Psoas muscle (tissue), 8 donors: ENCODE measurements at places on chromosomes 5 and 9. TPM values are rescaled to one million over a fixed set of nuclear protein-coding genes. Genes with fewer than 3 reads are reported as not detected.
A peak's percentile ranks its signal among the peaks of the same experiment; 100 is the strongest.

DNA sequence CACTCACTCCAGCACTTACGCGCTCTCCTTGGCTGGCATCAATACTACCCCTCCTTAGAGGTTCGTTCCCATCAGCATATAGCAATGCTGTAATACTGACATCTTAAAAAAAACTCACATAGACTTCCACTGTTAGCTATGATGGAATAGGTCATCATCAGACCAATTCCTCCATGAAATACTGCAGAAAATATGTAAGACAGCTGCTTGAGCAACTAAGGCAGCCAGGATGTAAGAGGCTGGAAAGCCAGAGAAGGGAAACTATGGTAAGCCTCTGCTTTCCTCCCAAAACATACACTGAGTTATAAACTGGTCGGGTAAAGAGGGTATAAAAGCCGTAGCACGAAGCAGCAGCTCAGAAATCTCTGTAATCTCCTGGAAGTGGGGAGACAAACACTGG, 33.5 kb downstream of the AUH start:
- no peak overlapping the region for H3K4me3 ChIP-seq
- DNase-seq = no peak

DNA sequence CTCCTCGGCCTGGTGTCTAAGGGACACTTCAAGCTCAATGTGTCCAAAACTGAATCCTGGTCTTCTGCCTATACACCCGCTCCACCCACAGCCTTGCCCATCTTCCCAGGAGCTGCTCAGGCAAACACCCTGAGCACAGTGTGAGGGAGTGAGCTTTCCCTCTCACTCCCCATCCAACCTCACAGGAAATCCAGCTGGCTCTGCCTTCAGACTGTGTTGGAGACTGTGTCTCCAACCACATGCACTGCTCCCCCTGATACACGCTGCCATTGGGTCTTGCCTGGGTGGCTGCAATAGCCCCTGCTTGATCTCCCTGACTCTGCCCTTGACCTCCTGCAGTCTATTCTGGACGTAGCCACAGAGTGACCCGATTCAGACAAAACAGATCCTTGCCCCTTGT, 319.5 kb upstream of the MSX2 start:
- H3K36me3 ChIP-seq = no peaks in the 10 kb centered on the region
- H3K27me3 ChIP-seq = peaks cover 6% of the 10 kb centered on the region
- H3K4me3 ChIP-seq = no peak overlapping the region
- no peaks in the 10 kb centered on the region for H3K4me1 ChIP-seq
- H3K27ac ChIP-seq = no peak overlapping the region
- no peak for DNase-seq

- peaks cover 21% of the 10 kb centered on the region for H3K36me3 ChIP-seq
- H3K4me3 ChIP-seq = no peak overlapping the region
- no peak for DNase-seq
- H3K27ac ChIP-seq = no peak overlapping the region
- H3K4me1 ChIP-seq = no peaks in the 10 kb centered on the region
Measured at GRCh38 chr5:80698369-80698768, 43.6 kb upstream of the DHFR start.

GRCh38 chr9:125549465-125549871, 157.5 kb downstream of the MAPKAP1 start:
- H3K27ac ChIP-seq = no peak overlapping the region
- DNase-seq = peak; percentile 35
- H3K36me3 ChIP-seq = no peaks in the 10 kb centered on the region
- no peaks in the 10 kb centered on the region for H3K27me3 ChIP-seq

Gene PCDH1
- total RNA-seq = 17.4 TPM

Gene OTP
- not detected for total RNA-seq

DNA sequence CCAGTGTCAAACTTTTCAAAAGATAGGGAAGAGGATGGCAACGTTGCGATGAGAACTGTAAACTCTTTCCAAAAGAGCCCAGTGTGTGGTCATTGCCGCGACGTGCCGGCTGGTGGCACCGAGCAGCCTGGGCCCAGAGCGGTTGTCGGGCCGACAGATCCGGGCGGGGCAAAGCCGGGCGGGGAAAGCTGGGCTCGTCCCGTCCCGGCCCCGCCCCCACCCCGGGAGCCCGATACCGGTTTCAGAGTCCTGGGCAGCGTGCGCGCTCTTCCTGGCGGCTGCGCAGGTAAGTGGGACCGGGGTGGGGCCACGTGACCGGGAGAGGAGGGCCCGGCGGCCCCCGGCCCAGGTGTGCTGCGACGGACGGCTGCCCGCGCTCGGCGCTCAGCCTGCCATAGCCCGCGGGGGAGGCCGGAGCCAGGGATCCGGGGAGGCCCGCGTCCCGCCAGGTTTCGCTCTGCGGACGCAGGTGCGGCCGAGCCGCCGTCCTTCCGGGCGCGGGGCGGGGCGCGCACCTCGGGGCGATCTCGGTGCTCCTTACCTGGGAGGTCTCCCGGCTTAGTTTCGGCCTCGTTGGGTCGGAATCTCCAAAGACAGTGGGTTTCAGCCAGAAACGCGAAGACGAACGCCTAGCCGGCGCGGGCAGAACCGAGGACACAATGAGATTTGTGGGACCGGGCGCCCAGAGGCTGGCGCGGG, at the start of gene MARVELD2:
Gene MARVELD2 (plus strand): TSS at position 232 of the 699 bp plus-strand sequence. CDS start 4,270 bp downstream, outside the sequence.
- H3K27ac ChIP-seq = no peak within 1 kb of the TSS
- H3K27me3 ChIP-seq = no peaks in the 10 kb centered on the region
- no peaks in the 10 kb centered on the region for H3K4me1 ChIP-seq

Gene C7
- total RNA-seq = 9.6 TPM

DNA sequence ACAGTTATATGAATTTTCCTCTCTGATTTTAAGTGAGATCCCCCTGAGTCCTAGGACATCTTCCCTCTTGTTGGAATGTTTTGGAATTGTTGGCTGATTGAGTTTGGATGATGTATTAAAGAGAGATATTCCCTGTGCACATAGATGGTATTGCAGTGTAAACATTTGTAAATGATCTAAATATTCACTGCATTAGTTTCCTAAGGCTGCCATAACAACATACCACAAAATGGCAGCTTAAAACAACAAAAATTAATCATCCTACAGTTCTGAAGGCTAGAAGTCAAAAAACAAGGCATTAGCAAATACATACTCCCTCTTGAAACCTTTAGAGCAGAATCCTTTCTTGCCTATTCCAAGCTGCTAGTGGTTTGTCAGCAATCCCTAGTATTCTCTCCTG, 38.0 kb upstream of the MROH2B start:
- no peaks in the 10 kb centered on the region for H3K27me3 ChIP-seq
- H3K27ac ChIP-seq = no peak overlapping the region
- no peak overlapping the region for H3K4me3 ChIP-seq
- no peaks in the 10 kb centered on the region for H3K36me3 ChIP-seq
- DNase-seq = no peak

- no peak overlapping the region for H3K4me3 ChIP-seq
- H3K27ac ChIP-seq = peak overlapping the region; percentile 4
- peaks cover 8% of the 10 kb centered on the region for H3K4me1 ChIP-seq
- H3K36me3 ChIP-seq = no peaks in the 10 kb centered on the region
Measured at GRCh38 chr5:91127456-91128081, 255.5 kb downstream of the ARRDC3 start.
